Dorsolateral prefrontal cortex (tissue), 122 donors: ENCODE measurements at places on chromosomes 3 and 15.
A peak's percentile ranks its signal among the peaks of the same experiment; 100 is the strongest.

DNA sequence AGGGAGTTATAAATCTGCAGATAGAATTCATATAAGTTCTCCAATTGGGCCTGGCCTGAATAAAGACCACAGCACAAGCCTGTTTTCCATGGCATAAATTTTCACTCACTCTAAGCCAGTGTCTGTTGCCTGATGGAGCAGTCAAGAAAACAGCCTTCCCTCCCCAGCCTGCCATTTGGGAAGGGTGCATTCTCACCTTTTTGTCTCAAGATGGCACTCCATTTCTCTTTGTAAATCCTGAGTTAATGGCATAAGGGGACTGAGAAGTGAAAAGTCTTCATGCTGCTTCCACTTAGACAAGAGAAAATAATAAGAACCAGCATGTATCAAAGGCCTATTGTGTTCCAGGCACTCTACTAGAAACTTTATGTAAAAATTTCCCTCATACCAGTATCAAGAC, 115.6 kb upstream of the MANF start:
- DNase-seq: no peak

- DNase-seq: no peak
Observed at GRCh38 chr3:197006446-197006845, 23.2 kb downstream of the MELTF start.

DNA sequence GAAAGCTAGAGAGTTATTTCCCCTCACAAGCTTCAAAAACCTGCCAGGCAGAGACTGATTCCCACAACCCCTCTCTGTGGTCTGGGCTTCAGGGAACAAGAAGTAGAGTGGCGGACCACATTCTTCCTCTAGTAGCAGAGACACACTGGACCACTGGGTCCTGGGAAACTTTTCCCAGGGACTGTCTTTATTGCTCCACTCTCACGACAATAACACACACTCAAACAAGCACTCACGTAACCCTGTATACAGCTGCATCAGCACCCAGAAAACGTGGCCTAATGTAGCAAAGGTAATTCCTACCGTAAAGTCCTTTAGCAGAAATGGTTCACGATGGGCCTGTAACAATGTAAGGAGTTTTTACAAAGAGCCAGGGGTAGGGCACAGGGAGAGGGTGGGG, 27.6 kb downstream of the CPOX start:
- DNase-seq: no peak

DNA sequence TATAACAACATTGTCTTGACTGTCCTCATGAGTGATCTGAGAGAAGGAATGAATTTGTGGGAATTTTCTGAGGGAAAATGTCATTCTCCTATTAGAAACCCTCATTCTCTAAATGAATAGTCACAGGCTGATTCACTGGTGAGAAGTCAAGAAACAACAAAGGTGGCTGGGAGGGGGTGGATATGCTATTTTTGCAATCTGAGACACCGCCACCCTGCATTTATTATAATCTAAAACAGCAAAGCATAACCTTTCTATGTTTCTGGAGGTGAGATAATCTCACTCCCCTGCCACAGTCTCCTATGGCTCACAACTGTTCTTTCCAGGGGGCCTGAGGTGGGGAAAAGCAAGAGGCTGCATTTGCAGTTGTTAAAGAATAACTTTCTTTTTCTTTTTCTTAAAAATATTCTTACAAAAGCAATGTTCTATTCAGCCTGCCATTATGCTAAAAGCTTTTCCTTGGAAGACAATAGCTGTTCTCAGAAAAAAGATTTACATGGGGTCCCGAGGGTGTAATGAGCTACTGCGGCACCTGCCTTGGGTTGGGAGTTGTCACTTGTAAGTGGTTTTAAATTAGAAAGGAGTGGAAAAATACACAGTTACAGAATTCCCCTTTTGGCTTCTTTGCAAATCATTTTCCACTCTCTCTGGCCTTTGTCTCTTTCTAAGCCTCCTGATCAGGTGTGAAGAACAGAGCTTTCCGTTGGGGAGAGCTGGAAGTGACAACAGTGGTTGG, 220.9 kb downstream of the AGBL1 start:
- no peak for DNase-seq

- DNase-seq: no peak
Observed at GRCh38 chr3:9196020-9196419, 53.4 kb downstream of the SRGAP3 start.

- no peak for DNase-seq
Observed at GRCh38 chr15:39685999-39686613, 96.5 kb downstream of the FSIP1 start.

DNA sequence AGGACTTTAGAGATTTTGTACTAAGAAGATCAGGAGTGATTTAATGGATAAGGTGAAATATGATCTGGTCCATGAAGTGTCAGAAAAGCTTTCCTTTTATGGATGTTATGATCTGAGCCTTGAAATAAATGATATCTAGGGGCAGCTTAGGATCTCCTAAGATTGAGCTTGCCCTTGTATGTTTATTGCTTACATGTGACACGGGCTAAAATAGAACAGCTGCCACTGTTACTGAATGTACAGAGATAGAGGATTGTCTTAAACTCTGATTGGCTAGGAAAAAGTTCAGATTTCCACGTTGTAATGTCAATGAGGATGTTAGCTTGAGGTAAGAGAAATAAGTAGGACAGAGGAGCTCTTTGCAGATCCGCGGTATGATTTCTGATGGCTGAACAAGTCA, 8.8 kb downstream of the FYTTD1 start:
- no peak for DNase-seq

GRCh38 chr3:148588291-148588690, 109.4 kb upstream of the AGTR1 start:
- DNase-seq: no peak

DNA sequence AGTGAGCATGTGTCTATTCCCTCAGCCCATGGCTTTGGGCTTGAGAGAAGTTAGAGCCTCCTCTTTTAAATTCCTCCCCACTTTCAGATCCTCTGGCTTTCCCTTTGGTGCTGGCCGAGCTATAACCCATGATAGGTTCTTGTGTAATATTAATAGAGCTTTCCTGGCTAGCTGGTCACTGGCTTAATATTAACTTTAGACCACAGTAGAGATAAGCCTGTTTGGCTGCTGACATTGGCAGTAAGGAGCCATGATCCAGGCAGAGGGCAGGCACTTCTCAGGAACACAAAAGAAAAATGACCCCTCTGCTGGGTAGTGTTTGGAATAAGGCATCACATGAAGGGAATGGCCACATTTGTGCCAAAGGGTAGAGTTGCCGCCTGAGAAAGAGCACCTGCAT, 65.4 kb upstream of the UMPS start:
- DNase-seq: no peak

GRCh38 chr3:110711851-110712516, 359.6 kb upstream of the NECTIN3 start:
- no peak for DNase-seq

DNA sequence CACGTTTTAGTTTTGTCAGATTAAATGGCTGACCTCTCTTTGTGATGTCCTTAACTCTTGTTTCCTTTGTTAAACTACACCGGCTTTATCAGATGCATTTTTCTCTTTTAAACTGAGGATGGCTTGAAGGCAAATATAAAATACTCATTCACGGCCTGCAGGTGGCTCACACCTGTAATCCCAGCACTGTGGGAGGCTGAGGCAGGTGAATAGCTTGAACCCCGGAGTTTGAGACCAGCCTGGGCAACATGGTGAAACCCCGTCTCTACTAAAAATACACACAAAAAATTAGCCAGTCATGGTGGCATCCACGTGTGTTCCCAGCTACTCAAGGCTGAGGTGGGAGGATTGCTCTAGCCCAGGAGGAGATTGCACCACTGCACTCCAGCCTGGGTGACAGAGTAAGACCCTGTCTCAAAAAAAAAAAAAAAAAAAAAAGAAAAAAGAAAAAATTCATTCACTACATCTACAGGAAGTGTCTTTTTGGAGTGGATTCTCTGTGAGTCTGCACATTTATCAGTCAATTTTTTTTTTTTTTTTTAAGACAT, 34.7 kb upstream of the SACM1L start:
- DNase-seq: no peak

DNA sequence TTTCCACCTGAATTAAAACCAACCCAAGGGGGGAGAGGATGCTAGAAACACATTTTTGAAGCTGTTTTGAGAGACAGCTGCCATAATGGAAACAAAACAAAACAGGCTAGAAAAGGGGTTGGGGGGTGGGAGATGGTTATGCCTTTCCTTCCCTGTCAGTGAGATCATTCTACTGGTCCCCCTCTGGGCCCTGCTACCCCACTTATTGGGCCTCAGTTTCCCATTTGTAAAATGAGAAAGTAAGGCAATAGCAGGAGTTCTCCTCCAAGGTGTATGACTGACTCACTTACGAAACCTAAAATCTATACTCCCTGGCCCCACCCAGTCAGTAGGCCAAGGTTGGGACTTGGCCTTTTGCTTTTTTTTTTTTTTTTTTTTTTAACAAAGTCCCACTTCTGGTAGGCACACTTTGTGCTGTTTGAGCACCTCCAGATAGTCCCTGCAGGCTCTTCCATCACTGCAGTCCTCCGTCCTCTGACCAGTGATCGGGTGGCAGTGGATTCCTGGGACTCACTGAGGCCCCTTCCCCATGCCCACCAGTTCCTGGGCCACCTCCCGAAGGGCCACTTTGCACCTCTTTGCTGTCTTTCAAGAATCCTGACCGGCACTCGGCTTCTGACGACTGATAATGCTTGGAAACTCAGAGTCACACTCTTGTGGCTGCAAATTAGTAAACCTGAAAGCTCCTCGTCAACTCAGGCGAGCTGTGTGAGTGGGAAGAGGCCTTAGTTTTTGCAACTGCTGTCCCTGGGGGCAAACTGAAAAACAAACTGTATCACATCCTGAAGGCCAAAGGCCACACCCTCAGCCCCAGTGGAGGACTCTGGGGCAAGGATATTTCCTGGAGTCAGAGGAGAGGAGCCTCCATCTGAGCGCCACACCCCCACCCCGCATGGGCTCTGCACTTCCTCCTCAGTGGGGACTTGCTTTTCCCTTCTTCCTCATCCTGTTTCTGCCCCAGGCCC, 6.7 kb upstream of the PSTPIP1 start:
- DNase-seq: no peak

GRCh38 chr3:59601486-59601885, 551.7 kb upstream of the CFAP20DC start:
- no peak for DNase-seq

GRCh38 chr3:12180218-12180617, 21.5 kb upstream of the TIMP4 start:
- DNase-seq: peak; percentile 68

DNA sequence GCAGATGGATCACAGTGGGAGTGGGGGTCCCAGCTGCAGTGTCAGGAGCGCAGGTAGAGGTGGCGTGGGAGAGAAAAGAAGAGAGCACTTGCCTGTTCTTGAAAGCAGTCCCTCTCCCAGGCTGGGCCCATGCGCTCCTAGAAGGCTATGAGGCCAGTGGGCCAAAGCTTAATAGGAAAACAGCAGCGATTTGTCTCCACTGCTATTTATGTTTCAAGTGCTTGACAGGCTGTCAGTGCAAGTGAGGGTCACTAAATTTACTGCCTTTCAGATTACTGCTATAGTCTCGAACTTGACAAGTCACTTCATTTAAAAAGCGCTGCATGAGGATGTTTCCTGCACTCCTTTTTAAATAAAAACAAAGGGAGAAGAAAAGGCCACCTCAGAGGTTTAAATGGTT, 239.5 kb downstream of the GAP43 start:
- no peak for DNase-seq

GRCh38 chr3:189498995-189499704, 132.0 kb upstream of the TP63 start:
- no peak for DNase-seq

- no peak for DNase-seq
Observed at GRCh38 chr15:81046290-81046689, 45.6 kb downstream of the TLNRD1 start.

DNA sequence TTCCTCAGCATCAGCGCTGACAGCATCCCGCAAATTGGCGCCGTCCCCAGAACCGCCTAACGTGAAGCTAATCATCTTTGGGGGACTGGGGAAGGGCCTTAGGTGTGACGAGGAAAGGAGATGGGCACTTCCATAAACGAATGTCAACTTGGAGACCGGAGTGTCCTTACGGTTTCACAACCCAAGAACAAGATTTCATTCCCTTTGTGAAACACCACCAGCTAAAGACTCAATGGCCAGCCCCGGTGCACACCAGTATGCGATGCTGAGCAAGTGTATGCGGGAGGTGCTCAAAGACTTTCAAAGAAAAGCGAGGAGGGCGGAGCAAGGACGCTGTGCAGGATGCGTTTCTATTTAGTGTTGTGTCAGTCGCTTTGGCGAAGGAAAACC, 759 bp upstream of the TTBK2 start:
- DNase-seq: peak; percentile 35

- no peak for DNase-seq
Observed at GRCh38 chr3:151166161-151166560, 36.9 kb downstream of the GPR171 start.

GRCh38 chr15:76636059-76636458, 269.1 kb downstream of the SCAPER start:
- DNase-seq: no peak

GRCh38 chr3:64936556-64936955, 248.8 kb upstream of the ADAMTS9 start:
- DNase-seq: no peak

GRCh38 chr3:53030619-53031449, 15.0 kb downstream of the SFMBT1 start:
- no peak for DNase-seq

DNA sequence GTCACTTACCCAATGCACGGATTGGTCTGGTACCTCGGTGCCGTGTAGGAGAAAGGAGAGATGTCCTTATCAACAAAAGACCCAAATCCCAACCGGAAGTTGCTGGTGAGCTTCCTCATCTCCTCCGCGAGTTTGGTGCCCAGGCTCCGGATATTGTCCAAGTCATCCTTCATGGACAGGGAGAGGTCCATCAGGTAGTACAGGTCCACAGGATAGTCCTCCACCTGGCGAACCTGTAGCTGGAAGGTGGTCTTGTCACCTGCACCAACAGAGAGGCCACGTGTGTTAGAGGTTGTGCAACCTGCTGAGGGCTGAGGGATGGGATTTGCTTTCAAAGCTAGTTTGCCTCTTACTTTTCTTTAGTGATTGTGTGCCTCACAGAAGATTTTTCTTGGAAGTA, 38.9 kb downstream of the ITGB5 start:
- no peak for DNase-seq

- DNase-seq: peak; percentile 93
Observed at GRCh38 chr15:75455424-75455981, 4.0 kb upstream of the SIN3A start.

DNA sequence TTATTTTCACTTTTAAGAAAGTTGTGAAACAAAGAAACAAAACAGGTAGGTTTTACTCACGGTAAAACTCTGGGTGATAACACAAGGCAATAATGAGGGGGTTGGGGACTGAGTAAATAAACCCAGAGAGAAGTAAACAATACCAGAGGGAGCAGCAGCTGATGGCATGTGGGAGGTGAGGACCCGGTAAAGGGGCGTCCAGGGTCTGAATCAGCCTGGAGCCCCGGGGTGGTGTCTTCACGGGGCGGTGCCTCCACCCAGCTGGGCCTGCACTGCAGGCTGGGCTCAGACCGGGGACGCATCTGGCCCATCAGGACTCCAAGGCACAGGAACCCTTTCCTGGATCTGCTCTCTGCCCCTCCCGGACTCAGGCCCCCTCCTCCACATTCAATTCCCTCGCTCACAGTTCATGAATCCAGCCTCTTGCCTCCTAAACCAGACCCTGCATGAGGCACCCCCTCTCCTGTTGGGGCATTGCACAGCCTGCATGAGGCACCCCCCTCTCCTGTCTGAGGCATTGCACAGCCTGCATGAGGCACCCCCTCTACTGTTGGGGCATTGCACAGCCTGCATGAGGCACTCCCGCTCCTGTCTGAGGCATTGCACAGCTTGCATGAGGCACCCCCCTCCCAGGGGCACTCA, 73.9 kb upstream of the MFGE8 start:
- DNase-seq: no peak

GRCh38 chr3:14914779-14915117, 32.6 kb upstream of the NR2C2 start:
- no peak for DNase-seq

- no peak for DNase-seq
Observed at GRCh38 chr3:160804762-160805161, 48.7 kb downstream of the PPM1L start.
